Fibroblast of the aortic adventitia (primary cell): ENCODE measurements at places on chromosomes 11 and 22. TPM values are rescaled to one million over a fixed set of nuclear protein-coding genes. Genes with fewer than 3 reads are reported as not detected.

Gene POU2AF1
- not detected in 2 replicates for total RNA-seq

Gene MS4A2
- 0.16 TPM in 1 of 2 replicates, not detected in the other for total RNA-seq

Gene RTN4RL2
- total RNA-seq = 0.09 and 0.90 TPM in 2 replicates

Gene C11orf24
- total RNA-seq = 11.7 and 42.1 TPM in 2 replicates

Gene HORMAD2
- not detected in 2 replicates for total RNA-seq

Gene PLA2G6
- total RNA-seq = 9.3 and 12.3 TPM in 2 replicates

Gene CD3D
- total RNA-seq = not detected in 2 replicates

Gene C11orf91
- not detected in 2 replicates for total RNA-seq

Gene OR6T1
- total RNA-seq = not detected in 2 replicates
